Fibroblast of lung (primary cell): ENCODE measurements at places on chromosomes 16 and 17. TPM values are rescaled to one million over a fixed set of nuclear protein-coding genes. Genes with fewer than 3 reads are reported as not detected.
A peak's percentile ranks its signal among the peaks of the same experiment; 100 is the strongest.

GRCh38 chr17:62617894-62618472 lies 9.5 kb upstream of the MRC2 start:
- DNase-seq = peak; percentile 67

DNA sequence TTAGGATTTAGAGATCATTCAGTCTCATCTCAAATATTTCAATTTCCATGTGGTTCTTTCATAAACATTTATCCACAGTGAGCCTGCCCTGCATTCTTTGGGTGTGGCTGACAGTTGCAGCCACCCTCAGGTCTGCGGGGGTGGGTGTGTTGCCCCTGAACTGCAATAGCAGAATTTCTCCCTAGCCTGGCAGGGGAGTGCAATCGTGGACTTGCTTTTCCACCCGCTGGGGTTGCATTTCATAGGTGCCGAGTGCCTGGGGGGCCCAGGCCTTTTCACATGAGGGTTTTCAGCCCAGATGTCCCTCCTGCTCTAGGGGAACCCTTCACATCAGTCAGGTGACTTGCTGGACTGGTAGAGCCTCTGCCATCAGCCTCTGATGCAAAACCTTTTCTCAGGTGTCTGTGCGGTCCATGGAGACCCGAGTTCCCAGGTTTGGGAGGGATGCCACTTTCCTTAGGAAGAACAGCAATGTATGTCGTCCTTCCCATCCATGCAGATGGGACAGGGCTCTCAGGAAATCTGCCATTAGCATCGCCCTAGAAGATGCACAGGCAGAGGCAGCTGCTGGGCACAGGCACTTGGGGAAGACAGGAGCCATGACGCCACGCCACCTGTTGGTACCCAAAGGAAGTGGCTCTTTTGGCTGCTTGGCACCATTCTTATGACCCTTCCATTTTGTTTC lies 2.4 kb upstream of the USP36 start:
- peak; percentile 23 for DNase-seq

DNA sequence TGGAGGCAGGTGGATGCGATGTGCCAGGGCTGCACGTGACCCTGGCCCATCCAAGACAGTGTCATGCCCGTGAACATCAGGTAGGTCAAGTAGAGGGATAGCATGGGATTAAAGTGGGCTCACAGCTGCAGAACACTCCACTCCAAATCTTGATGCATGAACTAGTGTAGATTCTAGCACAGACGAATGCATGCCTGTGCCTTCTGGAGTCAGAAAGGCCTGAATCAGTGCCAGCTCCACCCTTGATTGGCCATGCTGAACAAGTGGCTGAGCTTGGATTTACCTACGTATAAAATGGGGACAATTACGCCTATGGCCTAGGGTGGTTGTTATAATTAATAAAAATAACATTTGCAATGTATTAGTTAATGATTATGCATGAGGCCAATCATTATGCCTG lies 10.6 kb downstream of the IRX3 start:
- DNase-seq = no peak

GRCh38 chr16:11689031-11689840 lies 21.0 kb downstream of the SNN start:
- no peak for DNase-seq

- no peak for DNase-seq
Measured at GRCh38 chr17:76887802-76888201, 19.6 kb downstream of the MGAT5B start.

GRCh38 chr17:38743556-38744171 lies 4.5 kb downstream of the PCGF2 start:
- DNase-seq = no peak

- no peak for DNase-seq
Measured at GRCh38 chr16:50939356-50939755, 197.5 kb downstream of the CYLD start.

The KREMEN2 gene
- total RNA-seq = not detected in 2 replicates
